ENCODE measurements at places on chromosomes 1 and 21. TPM values are rescaled to one million over a fixed set of nuclear protein-coding genes. Genes with fewer than 3 reads are reported as not detected.

DNA sequence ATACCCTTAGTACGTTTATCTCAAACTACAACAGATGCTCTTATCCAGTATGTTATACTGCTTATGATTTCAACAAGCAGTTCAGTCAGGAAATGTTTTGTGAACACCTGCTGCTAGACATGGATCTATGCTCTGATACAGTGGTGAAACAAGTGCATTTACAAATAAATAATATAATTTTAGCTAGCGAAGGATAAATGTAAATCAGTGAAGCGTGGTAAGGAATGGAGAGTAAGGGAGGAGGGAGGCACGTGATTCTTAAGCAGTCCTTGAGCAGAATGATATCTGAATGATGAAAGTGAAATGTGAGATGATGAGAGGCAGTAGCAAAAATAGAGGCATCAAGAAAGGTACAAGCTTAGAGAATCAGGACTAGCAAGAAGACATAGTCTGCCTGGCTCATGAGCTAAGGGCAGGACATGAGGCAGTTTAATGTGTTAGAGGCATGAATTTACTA lies 6.3 kb downstream of the TSNAX start:
- H3K36me3 ChIP-seq = peaks cover 8% of the 10 kb centered on the region
- no peak for DNase-seq
- H3K27me3 ChIP-seq = no peaks in the 10 kb centered on the region

The LIPI gene
- not detected for total RNA-seq

The NOS1AP gene
- total RNA-seq = 0.63 TPM

The SRSF4 gene
- 85.8 TPM for total RNA-seq

DNA sequence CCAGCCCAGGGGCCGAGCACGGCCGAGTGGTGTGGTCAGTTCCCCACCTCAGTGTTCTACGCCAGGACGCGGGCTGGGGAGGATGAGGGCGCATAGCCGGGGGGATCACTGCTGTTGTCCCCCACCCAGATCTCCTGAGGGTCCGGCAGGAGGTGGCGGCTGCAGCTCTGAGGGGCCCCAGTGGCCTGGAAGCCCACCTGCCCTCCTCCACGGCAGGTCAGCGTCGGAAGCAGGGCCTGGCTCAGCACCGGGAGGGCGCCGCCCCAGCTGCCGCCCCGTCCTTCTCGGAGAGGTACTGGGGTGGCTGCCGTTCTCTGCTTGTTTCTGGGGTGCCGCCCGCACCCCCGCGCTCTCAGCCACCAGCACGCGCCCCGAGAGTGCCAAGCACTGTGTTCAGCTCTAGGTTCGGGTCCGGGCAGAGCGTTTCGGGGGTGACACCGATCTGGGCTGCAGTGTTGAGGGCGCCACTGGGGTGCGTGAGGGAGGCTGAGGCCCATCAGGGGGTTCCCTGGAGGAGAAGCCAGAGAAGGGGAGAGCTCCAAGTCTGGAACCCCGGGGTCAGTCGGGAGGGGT lies 17.4 kb downstream of the SAMD11 start:
- no peaks in the 10 kb centered on the region for H3K36me3 ChIP-seq
- peaks cover 13% of the 10 kb centered on the region for H3K4me1 ChIP-seq
- peaks cover 12% of the 10 kb centered on the region for H3K27me3 ChIP-seq
- DNase-seq = no peak

The KRTAP11-1 gene
- not detected for total RNA-seq

The LUZP1 gene
- 21.4 TPM for total RNA-seq

DNA sequence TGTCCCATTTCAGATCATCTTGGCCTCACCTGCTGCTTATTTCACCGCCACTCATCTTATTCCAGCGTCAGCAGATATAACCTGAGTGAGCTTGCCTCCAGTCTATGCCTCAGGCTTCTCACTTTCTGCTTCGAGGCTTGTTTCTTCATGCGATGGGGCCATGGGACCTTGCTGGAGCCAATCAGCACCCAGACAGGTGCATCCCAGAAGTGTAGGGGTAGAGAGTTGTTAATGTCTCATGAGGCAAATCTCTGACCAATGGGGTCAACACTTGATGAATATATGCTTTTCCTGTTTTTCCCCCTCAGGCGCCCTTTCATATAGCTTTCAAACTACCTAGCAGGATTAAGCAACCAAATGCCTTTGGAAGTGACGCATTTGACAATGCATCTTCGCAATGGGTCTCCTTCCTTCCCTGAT lies 935 bp upstream of the YIPF1 start:
- peaks cover 12% of the 10 kb centered on the region for H3K4me1 ChIP-seq
- no peaks in the 10 kb centered on the region for H3K36me3 ChIP-seq
- H3K27ac ChIP-seq = peak overlapping the region; percentile 67
- H3K27me3 ChIP-seq = no peaks in the 10 kb centered on the region
- DNase-seq = no peak

DNA sequence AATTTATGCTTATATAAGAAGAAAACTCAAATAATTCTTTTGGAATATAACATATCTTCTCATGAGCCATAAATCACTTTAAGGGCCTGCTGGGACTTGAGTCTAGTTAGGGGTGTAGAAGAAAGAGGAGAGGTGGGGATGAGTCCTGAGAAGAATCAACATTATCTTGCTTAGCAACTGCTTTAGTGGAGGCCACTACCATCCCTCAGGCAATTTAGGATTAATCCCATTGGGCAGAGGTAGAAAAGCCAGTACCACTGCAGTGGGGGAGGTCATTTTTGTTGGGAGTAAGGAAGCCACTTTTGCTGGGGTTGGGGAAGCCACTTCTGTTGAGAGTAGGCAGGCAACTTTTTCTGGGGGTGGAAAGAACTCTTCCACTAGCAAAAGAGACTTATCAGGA lies 47.7 kb downstream of the SLC2A1 start:
- H3K27ac ChIP-seq = no peak overlapping the region
- no peaks in the 10 kb centered on the region for H3K4me1 ChIP-seq
- no peaks in the 10 kb centered on the region for H3K27me3 ChIP-seq

DNA sequence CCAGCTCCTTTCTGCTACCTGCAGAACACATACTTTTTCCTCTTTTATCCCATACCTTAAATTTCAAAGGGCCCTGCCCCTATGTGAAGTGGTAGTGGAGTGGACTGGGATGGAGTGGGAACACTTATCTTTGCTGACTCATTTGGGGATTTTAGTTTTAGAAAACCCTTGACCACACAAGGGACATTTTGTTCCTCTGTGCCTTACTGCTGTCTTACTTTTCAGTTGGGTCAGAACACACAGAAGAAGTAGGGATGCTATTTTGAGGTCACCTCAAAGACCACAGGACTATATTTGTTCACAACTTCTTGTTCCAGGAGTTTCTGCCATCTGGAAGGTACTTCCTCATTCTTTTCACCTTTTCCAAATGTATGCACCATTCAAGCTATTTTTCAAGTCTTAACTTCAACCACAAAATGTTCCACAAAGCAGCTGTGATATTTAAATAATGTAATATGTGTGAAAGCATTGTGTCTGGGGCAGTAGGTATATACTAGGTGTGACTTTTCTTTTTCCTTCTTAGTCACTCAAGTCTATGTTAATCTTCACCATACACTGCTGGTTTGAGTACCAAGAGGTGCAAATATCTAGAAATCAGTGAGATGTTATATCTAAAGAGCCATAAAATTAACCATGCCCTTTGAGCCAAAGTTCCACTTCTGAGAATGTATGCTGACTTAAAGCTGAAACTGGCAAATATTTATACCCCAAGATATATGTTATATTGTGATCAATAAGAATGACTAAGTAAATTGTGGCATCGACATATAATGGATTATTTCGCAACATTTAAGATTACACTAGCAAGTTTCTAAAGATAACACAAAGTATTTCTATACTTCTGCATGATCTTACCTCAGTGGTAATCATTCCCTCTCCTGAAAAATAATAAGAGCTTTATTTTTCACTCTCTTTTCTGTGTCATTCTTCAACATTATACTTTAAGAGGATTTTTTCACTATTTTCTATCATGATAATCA lies 308.5 kb downstream of the MRPL39 start:
- no peaks in the 10 kb centered on the region for H3K36me3 ChIP-seq
- H3K27me3 ChIP-seq = no peaks in the 10 kb centered on the region
- H3K4me3 ChIP-seq = no peak overlapping the region
- H3K27ac ChIP-seq = no peak overlapping the region

DNA sequence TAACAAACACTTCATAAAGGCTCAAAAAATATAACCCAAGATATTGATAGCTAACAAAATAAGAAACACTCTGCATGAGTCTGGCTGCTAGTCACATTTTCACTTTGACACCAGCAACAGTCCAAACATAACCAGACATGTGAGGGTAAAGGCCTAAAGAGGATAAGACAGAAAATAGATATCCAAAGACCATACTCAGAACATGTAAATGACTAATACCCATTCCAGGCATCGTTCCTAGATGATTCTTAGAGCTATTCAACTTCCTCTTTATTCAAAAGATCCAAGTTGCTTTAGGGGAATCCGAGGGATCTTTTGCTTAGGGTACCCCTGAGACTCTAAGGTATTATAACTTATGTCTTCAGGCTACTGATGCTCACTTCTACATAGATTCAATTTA lies 5.1 kb downstream of the COL24A1 start:
- DNase-seq = no peak
- H3K36me3 ChIP-seq = no peaks in the 10 kb centered on the region
- no peaks in the 10 kb centered on the region for H3K27me3 ChIP-seq
- H3K4me3 ChIP-seq = no peak overlapping the region
- H3K27ac ChIP-seq = no peak overlapping the region

DNA sequence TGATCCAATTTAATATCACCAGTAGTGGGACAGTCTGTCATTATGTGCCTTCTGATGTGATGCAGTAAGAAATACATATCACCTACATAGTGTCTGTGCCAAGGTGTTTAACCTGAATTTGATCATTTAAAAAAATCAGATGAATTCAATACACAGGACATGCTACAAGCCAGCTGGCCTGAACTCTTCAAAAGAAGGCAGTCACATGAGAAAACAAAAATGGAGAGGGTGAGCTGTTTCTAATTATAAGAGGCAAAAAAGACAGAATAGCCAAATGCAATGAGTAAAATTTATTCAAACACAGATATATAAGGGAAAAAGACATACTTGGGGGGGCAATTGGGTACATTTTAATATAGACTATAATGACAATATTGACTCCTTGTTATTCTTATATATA lies 66.5 kb downstream of the ST3GAL3 start:
- DNase-seq = no peak
- H3K4me1 ChIP-seq = no peaks in the 10 kb centered on the region
- no peaks in the 10 kb centered on the region for H3K27me3 ChIP-seq
- H3K4me3 ChIP-seq = no peak overlapping the region
- no peak overlapping the region for H3K27ac ChIP-seq

DNA sequence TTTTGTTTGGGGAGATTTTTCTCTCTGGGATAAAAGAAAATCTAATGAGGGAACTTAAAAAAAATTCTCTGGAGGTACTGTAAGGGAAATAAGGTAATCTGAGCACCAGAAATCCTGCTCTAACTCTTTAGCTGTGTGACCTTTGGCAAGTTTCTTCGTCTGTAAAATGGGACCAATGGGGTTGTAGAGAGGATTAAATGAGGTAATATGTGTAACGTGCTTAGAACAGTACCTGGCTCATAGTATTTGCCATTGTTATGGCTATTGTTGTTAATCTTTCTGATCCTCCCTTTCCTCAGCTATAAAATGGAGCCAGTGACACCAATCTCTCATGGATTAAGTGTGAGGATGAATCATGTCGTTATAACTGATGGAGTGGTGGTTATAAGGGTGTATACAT lies 845 bp upstream of the KLHDC8A start:
- no peak overlapping the region for H3K27ac ChIP-seq
- DNase-seq = no peak
- H3K36me3 ChIP-seq = no peaks in the 10 kb centered on the region
- no peaks in the 10 kb centered on the region for H3K27me3 ChIP-seq
- H3K4me3 ChIP-seq = no peak overlapping the region

All from thyroid gland (tissue), 4 donors.